Esophagus muscularis mucosa (tissue), 4 donors: ENCODE measurements at places on chromosomes 6 and 20. TPM values are rescaled to one million over a fixed set of nuclear protein-coding genes. Genes with fewer than 3 reads are reported as not detected.

PCK1 gene
- total RNA-seq, result 0.06 TPM

RUNX2 gene
- 1.6 TPM for total RNA-seq

ZBTB22 gene
- 24.2 TPM for total RNA-seq

TRIM10 gene
- total RNA-seq, result 0.42 TPM

WFDC10B gene
- total RNA-seq, result not detected

SLC32A1 gene
- total RNA-seq, result not detected

PPP1R3G gene
- 3.3 TPM for total RNA-seq

DEFB115 gene
- total RNA-seq, result not detected

RIMS1 gene
- 35.4 TPM for total RNA-seq

MOXD1 gene
- 14.2 TPM for total RNA-seq

GPR6 gene
- total RNA-seq, result 0.52 TPM

DNA sequence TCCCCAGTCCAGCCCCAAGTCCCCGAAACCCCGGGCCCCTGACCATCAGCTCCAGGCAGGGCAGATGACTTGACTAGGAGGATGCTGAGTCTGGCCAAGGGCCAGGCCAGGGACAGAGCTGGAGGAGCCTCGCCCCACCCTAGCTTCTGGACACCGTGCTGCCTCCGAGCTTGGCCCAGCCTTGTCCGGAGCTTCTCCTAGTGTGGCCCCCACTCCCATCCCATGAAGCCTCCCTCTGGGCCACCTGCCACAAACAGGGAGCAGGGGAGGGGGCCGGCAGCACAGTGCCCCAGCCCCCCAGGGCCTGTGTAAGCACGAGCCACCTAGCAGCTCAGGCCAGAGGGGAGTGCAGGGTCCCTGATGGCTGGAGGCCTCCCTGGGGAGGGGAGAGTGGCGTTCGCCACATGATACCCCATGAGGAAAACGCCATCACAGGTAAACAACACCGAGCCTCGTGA lies 5.3 kb downstream of the EEF1A2 start:
- no peak for DNase-seq

DNA sequence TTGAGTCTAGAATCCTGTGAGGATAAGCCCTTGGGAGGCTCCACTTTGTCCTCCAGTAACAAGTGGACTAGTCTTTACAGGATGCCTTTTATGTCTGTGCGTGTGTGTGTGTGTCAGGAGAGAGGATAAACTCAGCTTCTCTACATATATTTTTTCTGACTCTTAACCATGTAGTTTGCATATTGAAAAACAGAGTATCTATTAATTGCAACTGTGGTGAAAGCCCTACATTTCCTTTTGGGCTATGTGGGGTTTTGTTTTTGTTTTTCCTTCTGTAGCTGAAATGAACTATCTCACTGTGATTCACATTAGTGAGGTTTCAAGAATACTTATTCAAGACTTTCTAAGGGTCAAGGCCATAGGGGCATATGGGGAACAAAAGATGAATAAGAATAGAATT lies 17.7 kb downstream of the TPBG start:
- DNase-seq, result no peak

- DNase-seq, result no peak
Measured at GRCh38 chr6:82978362-82978945, 87.2 kb downstream of the UBE3D start.

GRCh38 chr6:29828471-29828797 lies 809 bp downstream of the HLA-G start:
- no peak for DNase-seq

GRCh38 chr6:157558487-157559200 lies 177.7 kb downstream of the ZDHHC14 start:
- peak; percentile 21 for DNase-seq

- no peak for DNase-seq
Measured at GRCh38 chr6:168410035-168410434, 30.9 kb upstream of the SMOC2 start.

DNA sequence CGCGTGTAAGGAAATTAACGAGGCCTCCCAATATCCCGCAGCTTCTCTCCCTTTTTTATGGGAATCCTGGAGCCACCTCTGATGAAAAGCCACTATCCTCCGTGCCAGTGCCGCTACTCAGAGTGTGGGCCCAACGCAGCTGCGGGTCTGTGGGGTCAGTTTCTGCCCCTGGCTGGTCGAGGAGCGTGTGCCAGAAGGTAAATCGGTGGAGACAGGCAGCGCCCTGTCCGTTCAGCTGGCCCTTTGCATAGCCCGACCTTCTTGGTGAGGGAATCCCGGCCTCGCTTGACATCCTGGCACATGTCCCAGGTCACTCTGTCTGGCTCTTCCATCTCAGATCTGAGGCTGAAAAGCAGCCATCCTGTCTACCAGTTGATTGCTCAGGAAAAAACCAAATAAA lies 4.6 kb downstream of the THBS2 start:
- DNase-seq, result no peak

GRCh38 chr20:19288061-19288460 lies 75.6 kb downstream of the SLC24A3 start:
- DNase-seq, result no peak

DNA sequence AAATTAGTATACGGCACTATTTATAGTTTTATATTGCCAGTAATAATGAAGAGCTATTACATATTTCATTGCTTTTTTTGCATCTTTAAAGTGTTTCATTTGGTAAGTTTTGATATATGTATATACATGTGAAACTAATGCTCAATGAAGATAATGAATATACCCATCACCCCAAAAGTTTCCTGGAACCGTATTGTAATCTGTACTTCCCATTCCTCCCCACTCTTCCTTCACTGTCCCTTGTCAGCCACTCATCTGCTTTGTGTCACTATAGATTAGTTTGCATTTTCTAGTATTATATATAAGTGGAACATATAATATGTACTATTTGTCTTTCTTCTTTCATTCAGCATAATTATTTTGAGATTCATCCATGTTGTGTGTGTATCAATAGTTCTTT lies 10.3 kb upstream of the TBC1D32 start:
- DNase-seq, result no peak

DNA sequence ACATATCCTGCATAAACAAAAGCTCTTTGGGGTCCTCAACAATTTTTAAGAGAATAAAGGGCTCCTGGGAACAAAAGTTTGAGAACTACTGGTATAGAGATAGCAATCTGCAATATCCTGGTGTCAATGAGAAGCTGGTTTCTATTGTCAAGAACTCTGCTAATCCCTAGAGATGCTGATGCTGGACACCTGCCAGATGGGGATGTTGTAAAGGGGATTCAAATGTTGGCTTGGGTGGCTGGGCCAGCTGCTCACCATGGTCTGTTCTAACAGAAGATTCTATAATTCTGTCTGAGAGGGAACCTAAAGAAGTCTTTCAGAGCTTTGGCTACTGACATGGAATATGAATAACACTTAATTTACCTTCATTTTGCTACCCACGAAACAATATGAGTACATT lies 137.8 kb downstream of the BTBD9 start:
- no peak for DNase-seq

DNA sequence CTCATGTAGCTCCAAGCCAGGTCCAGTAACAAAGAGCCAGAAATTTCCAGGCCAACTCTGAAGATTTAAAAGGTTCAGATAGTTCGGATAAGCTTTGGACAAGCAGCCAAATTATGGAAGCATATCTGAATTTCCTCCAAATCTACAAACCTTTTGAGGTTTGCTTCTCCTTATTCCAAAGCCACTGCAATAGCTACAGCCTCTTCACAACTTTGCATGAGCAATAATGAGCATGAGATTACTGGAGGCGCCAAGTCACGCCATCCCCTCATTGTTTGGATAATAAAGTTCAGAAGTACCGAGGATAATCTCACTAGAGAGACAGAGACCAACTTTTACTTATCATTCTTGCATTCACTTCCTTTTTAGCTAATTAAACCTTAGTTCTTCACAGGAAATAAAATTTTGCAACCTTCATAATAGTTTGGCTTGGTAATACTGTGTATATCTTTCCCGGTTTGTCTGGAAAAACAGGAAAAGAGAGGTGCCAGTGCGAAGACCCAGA lies 329.6 kb upstream of the RSPO3 start:
- no peak for DNase-seq

- DNase-seq, result no peak
Measured at GRCh38 chr6:90202156-90202555, 94.5 kb downstream of the BACH2 start.

GRCh38 chr20:62219992-62220665 lies at the start of gene HRH3:
Gene HRH3 (minus strand): TSS chr20:62220278. CDS start chr20:62219970, 308 bp downstream.
- no peak for DNase-seq

GRCh38 chr20:30499123-30499522 lies 758.3 kb upstream of the DEFB115 start:
- no peak for DNase-seq

GRCh38 chr6:17454316-17455005 lies 61.1 kb downstream of the CAP2 start:
- no peak for DNase-seq

DNA sequence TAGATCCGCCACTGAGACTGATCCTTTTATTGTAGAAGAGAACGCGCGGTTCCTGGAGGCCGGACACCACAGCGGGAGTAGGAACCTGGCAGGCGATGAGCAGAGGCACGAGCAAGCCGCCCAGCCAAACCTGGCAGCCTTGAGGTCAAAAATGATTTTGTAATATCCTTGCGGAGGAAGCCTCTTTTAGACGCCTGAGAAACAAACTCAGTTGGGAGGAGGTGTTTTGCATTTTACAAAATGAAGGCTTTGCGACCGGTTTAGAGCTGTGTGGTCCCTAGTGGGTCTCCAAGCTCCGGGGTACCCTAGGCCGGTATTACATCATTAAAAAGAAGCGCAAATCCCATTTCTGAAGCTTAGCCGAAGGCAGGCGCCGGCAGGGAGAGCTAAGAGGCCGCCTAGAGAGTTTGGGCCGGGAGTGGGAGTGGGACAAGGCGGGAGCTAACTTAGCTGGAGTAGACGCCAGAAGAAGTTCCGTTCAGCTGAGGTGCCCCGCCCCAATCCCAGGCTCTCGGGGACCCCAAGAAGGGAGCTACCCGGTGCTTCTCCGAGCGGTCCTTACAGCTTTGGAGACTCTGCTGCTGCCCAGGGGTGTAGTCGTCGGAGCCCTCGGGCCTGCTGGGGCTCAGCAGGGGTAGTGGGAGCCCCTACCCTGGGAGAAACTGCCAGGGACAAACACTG lies 1.9 kb upstream of the TBX18 start:
- DNase-seq, result no peak

GRCh38 chr6:150142097-150142669 lies 661 bp upstream of the PPP1R14C start:
- no peak for DNase-seq

DNA sequence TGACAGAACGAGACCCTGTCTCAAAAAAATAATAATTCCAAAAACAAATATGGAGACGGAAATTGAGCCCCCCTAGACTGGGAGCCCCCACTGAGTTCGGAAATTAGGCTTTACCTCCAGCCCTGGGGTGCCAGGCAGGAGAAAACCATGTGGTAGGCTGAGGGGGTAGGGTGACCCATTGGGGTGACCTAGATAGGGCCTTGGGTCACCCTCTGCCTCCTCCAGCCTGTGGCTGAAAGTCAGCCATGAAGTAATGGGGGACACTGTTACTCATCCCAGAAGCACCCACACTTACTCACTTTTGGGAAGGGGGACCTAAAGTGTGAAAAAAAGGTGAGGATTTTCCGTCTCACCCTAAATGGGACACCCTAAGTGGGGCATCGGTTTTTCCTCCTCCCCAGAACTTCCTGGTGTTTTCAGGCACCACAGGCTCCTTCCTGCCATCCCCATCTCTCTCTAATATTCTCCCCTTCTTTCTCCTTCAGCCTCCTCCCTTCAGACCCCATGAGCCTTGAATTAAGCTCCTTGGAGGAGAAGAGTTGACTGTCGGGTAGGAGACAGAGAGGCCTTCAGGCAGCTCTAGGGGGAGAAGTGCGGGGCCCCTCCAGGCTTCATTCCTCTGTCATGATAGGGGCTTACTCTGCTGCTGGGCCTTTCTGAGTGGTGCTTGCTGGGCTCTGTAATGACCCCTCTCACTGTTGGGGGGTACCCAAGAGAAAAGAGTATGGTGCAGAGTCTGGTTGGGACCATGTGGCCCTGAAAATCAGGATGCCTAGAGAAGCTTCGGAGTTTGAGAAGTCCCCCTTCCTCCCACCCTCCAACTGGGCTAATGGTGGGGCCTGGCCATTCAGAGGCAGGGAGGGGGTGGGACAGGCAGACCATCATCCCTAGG lies 2.4 kb downstream of the LTB start:
- no peak for DNase-seq

DNA sequence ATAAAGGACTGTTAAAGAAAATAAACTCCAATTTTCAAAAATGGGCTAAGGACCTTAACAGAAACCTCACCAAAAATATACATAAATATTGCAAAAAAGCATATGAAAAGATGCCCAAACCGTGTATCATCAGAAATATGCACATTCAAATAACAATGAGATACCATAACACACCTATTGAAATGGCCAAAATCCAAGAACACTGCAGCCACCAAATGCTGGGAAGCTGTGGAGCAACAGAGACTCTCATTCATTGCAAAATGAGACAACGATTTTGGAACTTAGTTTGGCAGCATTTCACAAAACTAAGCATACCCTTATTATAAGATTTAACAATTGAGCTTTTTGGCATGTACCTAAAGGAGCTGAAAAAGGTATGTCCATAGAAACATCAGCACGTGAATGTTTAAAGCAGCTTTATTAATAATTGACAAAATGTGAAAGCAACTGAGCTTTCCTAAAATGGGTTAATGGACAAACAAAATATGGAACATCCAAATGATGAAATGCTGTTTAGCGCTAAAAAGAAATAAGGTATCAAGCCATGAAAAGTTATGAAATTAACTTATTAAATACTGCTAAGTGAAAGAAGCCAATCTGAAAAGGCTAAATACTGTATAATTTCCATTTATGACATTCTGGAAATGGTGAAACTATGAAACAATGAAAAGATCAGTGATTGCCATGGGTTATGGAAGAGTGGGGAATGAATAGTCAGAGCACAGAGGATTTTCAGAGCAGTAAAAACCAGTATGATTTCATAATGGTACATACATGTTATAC lies 592.6 kb upstream of the ADGRB3 start:
- no peak for DNase-seq

DNA sequence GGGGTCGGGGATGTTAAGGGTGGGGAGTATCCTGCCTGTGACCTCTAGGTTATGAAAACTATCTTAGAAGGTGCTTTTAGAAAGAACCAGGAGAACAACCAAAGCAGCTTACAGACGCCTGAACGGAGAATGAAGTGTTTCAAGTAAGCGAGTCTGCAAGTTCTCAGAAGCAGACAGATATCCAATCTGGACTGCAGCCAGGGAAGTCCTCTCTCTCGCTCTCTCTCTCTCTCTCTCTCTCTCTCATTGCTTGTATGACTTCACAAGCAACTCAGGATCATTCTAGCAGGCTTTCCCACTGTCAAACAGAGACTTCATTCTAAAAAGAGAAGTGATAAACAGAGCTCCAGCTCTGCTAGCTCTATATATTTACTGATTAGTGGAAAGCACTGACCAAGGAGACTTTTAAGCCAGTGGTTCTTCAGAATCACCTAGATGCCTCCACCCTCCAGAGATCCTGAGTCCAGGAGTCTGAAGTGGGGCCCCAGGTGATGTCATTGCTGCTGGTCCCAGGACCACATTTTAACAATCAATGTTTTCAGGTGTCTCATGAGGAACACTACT lies 6.0 kb downstream of the TCF21 start:
- no peak for DNase-seq

GRCh38 chr6:106975738-106976064 lies 1.2 kb upstream of the CD24 start:
- DNase-seq, result no peak
